HFFc6 (cell line): ENCODE measurements at places on chromosomes 6 and 20. TPM values are rescaled to one million over a fixed set of nuclear protein-coding genes. Genes with fewer than 3 reads are reported as not detected.

- no peak for DNase-seq
Observed at GRCh38 chr6:20610636-20611370, 76.5 kb downstream of the CDKAL1 start.

DNA sequence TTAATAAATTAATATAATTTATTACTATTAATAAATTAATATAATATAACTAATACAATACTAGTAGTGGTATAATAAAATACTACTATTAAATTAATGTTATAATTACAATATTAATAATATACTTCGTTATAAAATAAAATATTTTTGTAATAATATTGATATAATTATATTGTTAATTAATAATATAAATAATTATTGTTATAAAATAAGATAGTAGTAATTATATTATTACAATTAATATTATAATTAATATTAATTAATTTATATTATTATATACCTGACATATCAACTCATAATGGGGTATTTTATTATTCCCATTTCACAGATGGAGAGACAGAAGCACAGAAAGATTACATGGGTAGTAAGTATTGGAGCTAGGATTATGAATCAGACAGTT, 8.9 kb downstream of the BEND6 start:
- DNase-seq: no peak

DNA sequence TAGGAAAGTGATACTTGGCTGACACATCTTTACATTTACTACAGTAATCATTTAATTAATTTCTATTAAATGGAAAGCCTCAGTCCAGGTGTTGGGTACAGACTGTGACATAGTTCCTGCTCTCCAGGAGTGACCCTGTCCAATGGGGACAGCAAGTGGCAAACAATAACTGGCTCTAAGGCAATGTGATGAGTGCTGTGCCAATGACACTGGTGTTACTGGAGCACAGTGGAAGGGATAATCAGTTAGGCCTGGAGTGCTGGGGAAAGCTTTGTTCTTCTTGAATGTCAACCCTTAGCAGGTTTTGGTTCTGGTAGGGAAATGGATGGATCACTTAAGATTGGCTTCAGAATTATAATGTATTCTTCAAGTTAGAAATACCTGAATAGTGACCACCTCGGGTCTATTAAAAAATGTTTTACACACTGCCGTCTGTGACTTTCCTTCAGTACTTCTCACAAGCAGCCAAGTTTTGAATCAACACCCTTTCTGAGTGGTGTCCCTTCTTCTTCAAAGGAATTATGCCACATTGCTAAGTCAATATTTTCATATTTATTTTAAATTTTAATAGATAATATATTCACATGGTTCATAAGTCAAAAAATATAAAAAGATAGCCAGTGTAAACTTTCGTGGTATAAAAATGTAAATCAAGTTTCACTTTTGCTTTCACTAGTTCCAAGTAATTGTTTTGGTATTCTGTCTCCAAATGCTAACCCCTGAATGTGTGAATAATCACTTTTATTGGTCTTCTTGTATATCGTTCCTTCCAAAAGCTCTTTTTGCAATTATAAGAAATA, 9.6 kb downstream of the CMTR1 start:
- DNase-seq: no peak

DNA sequence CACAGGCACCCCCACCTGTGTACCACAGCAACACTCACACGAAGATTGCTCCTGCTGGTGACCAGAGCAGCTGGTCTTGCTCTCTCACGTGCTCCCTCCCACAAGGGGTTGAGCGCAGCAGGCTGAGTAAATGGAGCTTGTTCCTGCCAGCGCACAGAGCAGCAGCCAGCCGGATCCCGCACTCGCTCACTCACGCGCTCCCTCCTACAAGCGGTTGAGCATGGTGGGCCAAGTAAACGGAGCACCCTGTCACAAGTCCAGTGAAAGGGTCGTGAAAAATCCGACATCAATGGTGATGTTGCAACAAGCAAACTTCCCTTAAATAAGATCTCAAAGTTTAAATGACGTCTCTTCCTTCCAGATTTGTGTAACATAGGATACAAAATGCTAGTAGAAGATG, 313.7 kb downstream of the FOXC1 start:
- DNase-seq: no peak

DNA sequence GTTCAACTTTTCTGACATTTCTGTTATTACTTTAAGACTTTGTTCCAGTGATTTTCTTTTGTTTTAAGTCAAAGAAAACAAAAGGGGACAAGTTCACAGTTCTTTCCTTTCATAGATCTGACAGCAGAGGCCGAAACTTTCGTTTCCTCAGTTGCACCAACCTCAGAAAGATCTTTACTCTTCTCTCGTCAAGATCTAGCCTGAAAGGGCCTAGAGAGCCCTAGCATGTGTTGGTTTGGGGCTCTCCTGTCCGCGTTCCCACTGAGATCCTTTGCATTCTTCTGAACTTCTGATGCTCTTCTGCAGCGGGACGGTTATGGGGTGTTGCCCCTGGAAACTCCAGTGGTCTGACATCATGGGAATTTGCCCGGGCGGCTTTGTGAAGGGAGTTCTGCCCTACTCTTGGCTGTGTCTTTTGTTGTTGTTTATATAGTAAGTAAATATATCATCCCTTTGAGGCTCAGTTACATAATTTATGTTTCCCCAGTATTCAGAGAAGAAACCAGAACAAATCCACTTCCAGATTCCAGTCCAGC, 129.1 kb downstream of the SASH1 start:
- no peak for DNase-seq

SYTL3 gene
- total RNA-seq: 4.4 to 5.7 TPM (median 5.1 TPM) in 3 replicates

IL17F gene
- not detected in 3 replicates for total RNA-seq
